ENCODE measurements at places on chromosomes 13 and 19.

DNA sequence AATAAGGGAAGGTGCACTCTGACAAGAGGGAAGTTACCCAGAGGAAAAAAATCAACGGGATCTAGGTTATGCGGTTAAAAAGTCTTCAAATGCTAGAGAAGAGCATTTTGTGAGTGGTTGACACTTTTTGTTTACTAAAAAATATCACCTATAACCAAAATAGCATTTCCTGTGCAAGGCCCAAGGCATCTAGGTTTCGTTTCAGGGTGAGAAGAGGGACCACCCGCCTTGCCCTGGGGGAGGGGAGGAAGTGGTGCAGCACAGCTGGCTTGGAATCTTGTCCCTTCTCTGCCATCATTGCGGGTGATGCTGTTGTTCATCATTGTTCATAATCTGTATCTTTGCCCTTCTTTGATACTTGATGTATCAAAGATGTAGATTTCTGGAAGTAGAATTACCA is 80.6 kb downstream of the NUFIP1 start:
- DNase-seq = no peak

DNA sequence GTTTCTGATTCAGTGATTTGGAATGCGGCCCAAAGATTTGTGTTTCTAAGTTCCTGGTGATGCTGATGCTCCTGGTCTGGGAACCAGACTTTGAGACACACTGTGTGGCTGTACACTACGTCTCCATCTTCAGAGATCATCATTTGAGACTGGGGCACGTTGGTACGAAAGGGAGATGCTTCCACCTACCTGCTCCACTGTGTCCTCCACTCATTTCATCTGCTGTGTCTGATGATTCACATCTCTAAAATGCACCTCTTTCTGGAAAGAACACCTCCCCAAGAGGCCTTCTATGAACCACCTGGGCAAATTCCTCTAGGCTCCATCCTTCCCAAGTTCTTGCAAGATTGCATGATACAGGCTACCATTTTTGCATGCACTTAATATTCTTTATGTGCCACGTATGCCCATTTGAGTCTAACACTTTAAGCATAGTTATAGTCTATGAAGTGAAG is 58.6 kb downstream of the ERCC5 start:
- DNase-seq = no peak

DNA sequence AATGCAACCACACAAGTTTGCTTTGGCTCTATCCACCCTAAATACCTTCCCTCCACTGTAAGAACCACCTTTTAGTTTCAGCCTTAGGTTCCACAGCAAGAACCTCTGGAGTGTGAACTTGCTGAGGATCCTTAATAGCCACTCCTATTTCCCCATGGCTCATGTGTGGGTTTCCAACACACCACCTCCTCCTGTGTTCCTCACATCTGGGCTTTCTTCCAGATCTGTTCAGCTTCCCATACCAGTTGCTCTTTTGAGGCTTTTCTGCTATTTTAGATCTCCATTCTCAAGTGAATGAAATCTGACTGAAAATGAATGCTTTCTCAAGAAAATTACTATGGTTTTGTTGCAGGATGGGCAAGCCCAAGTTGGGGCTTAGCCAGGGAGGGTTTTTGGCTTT is 104.8 kb upstream of the MIR17HG start:
- no peak for DNase-seq

GRCh38 chr13:73829416-73829815 is 304.8 kb downstream of the KLF12 start:
- no peak for DNase-seq

DNA sequence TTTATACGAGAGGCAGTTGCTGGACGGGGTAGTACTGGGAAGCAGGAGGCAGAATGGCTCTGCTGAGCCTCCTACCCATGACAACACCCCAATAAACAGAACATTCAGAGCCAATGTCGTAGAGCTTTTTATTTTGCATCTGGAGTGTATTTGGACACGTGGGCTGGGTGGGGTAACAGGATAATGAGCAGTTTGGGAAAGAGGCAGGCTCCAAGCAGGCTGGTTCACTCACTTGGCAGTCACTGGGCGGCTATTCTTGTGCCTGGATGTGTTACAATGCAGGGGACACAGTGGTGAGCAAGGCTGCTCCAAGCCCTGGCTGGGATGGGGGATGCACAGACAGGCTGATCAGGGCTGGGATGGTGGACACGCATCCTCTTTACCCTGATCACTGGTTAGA is 9.5 kb downstream of the ACTMAP start:
- DNase-seq = no peak

DNA sequence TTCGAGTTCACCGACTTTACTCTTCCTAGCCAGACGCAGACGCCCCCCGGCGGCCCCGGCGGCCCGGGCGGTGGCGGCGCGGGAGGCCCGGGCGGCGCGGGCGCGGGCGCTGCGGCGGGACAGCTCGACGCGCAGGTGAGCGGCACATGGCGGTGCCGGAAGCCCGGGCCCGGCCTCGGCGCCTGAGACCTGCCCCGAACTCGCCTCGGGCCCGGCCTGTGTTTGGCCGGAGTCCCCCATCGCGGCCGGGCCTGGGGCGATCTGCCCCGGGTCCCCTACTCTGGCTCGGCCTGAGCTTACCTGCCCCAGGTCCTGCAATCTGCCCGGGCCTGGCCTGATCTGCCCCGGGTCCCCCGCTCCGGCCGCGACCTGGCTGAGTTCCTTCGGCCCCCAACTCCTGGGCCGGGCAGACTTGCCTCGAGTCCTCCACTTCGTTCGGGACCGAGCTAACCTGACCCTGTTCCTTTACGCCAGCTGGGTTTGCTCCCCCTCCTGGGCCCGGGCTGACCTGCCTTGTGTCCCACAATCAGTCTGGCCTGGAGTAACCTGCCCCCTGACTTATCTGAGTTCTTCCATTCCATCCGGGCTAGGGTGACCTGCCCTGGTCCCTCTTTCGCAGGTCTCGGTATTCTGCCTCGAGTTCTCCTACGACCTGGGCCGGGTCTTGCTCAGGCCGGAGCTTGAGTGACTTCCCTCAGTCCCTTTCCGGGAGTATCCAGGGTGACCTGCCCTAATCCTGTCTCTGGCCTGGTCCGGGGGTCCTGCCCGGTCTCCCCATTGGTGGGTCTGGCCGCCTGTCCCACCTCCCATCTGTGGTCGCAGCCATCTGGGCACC is 764 bp downstream of the UPF1 start:
- DNase-seq = no peak

GRCh38 chr13:26923824-26924605 is 163.4 kb upstream of the GPR12 start:
- no peak for DNase-seq

DNA sequence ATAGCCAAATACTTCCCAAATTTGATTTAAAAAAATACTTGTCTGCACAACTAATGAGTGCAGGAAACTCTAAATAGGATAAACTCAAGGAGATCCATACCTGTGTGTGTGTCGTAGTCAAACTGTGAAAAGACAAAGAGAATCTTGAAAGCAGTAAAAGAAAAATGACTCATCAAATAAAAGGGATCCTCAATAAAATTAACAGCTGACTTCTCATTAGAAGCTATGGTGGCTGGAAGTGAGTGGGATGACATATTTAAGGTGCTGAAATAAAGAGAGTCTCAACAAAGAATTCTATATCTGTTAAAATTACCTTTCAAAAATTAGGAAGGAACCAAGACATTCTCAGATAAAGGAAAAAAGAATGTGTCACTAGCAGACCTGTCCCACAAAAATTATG is 13.7 kb downstream of the RNASEH2B start:
- DNase-seq = no peak

- DNase-seq = no peak
Measured at GRCh38 chr13:36430247-36431203, 1.8 kb upstream of the CCNA1 start.

- DNase-seq = no peak
Measured at GRCh38 chr19:12638611-12639182, 27.8 kb downstream of the MAN2B1 start.
